ENCODE measurements at places on chromosomes 3 and 15.
A peak's percentile ranks its signal among the peaks of the same experiment; 100 is the strongest.

- DNase-seq, result peak; percentile 67
Measured at GRCh38 chr3:129230311-129231019, 18.9 kb upstream of the COPG1 start.

GRCh38 chr3:129107793-129108192 lies 13.8 kb downstream of the RAB43 start:
- DNase-seq, result no peak

DNA sequence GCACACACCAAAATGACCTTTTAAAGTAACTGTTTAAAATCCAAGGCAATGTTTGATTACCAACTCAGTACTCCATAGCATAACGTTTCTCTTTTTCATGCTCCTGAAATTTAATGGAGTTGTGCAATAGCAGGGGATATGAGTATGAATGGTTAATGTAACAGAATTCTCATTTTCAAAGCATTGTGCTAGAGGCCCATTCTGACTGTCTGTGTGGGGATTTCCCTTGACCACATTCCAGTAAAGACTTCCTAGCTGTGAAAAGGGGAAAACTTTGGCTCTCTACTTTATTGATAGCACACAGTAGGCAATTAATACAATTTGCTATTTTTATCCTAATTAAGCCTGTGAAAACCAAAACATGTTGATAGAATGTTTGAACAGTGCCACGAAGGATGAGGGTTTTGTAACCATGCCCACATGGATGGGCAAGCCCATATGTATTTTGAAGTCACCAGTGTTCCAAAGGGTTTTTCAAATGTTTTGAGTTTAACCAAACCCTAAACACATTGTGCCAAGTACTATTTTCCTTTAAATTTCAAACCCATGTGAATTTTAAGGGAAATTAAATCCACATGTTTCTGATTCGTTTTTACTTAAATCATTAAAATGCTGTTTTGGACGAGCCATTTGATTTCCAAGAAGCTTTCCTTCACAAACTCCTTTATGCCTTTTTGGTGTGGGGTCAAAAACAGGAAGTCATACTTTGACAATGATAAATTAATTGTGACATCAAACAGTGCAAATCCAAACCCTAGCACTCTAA lies 261.2 kb downstream of the SHOX2 start:
- DNase-seq, result peak; percentile 92

DNA sequence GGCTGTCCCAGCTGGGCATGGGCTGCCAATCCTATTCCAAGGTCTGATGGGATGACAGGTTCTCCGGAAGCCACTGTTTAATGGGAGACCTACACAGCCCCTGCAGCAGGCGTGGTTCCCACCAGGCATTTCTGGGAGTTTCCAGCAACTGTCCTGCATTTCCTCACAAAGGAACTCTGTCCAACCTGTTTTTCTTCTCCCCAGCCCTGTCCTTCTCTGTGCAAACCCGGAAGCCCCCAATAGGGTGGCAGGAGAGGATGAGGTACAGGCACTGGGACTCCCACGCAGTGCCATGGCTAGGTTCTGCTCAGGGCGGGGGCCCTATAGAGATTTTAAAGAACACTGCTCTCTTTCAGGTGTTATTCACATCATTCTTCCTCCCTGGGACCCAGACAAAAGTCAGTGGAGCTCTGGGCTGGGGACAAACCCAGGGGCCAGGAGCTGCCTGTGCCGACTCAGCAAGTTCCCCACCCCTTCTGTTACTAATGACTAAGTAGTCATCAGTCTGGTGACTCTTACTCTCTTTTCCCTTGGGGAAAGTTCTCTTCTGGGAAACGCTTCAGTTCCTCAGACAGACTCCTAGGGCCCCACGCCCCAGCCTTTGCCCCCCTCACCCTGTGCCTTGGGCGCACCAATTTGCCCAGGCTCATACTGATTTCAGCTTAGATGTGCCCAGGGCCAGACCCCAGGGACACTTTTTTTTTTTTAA lies 97.7 kb downstream of the CD47 start:
- no peak for DNase-seq

GRCh38 chr15:91866971-91867372 lies 13.5 kb downstream of the SLCO3A1 start:
- no peak for DNase-seq

- no peak for DNase-seq
Measured at GRCh38 chr3:46283881-46284450, 41.7 kb downstream of the CCR3 start.

DNA sequence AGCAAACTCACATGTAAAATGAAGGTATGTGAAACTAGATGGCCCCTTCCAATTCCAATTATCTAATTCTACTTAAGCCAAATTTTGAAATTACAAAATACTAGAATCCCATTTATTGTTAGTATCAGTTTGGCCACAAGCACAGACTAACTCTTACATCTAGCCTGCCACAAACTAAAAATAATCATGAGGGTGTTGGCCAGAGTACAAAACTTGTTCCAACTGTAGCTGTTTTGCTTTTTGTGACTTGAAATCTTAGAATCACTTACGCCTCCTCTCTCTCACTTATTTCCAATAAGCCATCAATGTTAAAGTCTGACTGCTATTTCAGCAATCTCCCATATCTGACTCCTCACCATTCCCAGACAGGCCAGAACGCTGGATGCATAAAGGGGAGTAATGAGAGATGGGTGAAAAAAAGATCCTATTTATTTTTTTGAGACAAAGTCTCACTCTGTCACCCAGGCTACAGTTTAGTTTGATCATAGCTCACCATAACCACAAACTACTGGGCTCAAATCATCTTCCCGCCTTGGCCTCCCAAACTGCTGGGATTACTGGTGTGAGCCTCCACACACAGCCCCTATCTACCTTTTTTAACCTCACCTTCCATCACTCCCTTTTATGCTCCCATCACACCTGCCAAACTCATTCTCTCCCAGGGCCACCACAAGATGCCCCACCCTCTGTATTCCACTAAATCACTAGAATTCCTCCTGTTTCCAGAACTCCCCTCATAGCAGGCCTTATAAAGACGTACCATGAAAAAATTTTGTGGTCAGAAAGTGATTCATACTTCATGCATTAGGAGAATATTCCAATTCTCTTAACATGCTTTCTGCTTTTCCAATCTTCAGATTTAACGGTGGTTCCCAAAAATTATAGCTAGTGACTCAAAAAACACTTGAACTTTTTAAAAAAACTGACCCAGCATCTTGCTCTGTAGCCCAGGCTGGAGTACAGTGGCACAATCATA lies 36.5 kb downstream of the ATOSA start:
- peak; percentile 60 for DNase-seq

- peak; percentile 46 for DNase-seq
Measured at GRCh38 chr3:177932750-177933660, 603.2 kb upstream of the KCNMB2 start.

DNA sequence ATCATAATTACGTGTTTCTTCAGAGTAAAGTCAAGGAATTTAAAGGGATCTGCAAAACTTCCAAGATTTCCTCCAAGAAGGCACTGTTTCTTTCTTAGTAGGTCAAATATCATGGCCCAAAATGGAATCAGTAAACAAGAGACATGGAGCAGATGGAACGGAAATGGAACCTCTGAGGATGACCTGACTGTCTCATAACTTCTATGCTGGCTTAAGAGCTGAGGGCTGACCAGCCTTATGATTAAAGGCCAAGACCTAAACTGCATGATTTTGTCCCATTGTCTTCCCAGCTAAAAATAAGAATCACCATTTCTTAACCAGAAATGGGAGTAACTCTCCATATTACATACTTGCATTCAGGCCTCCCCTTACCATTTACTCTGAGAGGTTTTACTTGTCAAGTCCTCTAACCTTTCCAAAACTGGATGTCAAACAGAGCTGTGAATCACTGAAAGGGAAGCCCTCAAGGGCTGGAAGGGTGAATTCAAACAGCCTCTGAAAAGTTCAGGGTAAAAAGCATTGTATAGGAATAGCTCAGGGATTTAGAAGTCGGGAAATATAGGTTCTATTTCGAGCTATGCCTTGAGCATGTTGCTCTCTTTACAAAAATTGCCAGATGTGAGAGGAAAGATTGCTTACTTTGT lies 103.7 kb downstream of the MEIS2 start:
- no peak for DNase-seq

- DNase-seq, result no peak
Measured at GRCh38 chr15:40075298-40076044, 33.2 kb downstream of the BMF start.

All from muscle of leg (tissue), 16 donors.